ENCODE measurements at places on chromosomes 3 and 15.

GRCh38 chr3:106962993-106963392 is 414.2 kb upstream of the CCDC54 start:
- DNase-seq, result no peak

- DNase-seq, result no peak
Observed at GRCh38 chr3:143832433-143832832, 15.8 kb downstream of the SLC9A9 start.

- no peak for DNase-seq
Observed at GRCh38 chr3:164351131-164351530, 727.2 kb downstream of the SI start.

DNA sequence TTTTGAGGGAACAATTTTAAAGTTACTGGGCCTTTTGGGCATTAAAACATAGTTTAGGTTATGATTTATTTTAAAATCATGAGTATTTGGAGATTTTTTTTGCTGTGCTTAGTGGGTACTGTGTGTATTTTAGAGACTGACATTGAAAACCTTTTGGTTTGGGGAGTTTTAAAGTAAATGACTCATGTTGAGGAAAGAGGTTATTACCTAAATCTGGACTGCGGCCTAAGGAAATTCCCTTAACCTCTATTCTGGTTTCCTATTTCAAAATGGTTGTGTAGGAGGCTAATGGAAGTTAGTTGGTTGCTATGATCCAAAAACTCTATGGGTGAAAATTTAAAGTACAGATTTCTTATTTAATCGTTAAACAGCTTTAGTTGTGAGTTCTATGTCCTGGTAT is 57.3 kb upstream of the DPH6 start:
- DNase-seq, result no peak

All from iPS DF 6.9 (cell line).